ENCODE measurements at places on chromosomes 5 and 9.

DNA sequence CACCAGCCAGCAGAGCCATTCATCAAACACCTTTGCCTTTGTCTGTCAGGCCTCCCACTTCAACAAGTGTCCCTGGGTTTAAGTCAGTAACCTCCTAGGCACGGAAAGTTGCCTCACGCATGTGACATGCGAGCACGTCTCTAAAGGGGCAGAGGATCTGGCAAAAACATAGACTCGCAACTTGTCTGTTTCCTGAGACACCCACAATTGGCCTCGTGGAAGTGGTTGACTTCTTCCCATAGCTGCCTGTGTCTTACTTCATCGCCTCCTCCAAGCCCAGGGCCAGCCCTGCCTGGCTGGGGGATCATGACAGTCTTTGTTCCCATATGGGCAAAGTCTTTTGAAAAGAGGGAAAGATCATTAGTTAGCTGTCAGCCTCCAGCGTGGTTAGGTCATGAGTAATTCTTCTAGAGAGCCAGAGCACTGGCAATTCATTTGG is 35.5 kb upstream of the GLRX start:
- no peak for DNase-seq

GRCh38 chr5:169651526-169651925 is 14.5 kb downstream of the DOCK2 start:
- DNase-seq, result peak; percentile 74

GRCh38 chr9:135711391-135711790 is 9.4 kb downstream of the KCNT1 start:
- no peak for DNase-seq

DNA sequence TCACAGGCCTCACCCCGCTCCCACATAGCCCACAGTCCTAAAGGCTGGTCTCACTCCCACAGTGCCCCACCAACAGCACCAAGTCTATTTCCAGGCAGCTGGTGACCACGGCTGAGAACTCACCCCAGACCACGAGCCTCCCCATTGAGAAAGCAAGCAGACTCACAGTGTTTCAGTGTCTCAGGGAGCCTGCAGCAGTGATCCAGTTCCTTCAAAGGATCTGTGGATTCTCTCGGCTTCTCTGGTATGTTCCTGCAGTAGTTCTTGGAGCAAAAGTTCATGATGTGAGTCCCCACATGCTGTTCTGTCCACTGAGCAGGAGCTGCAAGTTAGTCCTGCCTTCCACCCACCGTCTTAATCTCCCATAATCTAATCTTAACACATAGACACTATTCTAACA is 185.3 kb upstream of the CDH6 start:
- DNase-seq, result no peak

GRCh38 chr5:137737349-137738131 is 1.7 kb upstream of the KLHL3 start:
- DNase-seq, result peak; percentile 80

DNA sequence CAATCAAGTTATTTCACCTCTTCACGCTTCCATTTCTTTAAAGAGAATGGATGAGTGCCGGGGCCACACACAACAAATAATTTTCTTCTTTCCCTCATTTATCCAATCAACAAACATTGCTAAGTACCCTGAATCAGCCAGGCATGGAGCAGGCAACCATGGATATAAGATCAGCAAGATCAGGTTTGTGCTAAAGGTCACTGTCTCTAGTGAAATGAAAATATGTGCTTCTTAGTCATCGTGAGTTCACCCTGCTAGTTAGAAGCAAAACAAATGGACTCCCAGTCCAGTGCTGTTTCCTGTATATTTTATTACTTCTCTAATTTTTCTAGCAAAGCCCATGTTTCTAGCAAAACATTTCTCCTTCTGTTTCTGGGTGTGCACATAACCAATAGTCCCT is 629.2 kb downstream of the BNC2 start:
- no peak for DNase-seq

DNA sequence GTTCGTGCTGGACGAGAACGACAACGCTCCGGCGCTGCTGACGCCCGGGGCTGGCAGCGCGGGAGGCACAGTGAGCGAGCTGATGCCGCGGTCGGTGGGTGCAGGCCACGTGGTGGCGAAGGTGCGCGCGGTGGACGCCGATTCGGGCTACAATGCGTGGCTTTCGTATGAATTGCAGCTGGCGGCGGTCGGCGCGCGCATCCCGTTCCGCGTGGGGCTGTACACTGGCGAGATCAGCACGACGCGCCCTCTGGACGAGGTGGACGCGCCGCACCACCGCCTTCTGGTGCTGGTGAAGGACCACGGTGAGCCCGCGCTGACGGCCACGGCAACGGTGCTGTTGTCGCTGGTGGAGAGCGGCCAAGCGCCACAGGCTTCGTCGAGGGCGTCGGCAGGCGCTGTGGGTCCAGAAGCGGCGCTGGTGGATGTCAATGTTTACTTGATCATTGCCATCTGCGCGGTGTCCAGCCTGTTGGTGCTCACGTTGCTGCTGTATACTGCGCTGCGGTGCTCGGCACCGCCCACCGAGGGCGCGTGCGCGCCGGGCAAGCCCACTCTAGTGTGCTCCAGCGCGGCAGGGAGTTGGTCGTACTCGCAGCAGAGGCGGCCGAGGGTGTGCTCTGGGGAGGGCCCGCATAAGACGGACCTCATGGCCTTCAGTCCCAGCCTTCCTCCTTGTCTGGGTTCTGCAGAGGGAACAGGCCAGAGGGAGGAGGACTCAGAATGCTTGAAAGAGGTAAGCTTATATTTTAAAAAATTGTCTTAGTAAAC is 2.2 kb downstream of the PCDHA13 start:
- no peak for DNase-seq

GRCh38 chr5:116632890-116633289 is 58.3 kb upstream of the SEMA6A start:
- DNase-seq, result no peak

DNA sequence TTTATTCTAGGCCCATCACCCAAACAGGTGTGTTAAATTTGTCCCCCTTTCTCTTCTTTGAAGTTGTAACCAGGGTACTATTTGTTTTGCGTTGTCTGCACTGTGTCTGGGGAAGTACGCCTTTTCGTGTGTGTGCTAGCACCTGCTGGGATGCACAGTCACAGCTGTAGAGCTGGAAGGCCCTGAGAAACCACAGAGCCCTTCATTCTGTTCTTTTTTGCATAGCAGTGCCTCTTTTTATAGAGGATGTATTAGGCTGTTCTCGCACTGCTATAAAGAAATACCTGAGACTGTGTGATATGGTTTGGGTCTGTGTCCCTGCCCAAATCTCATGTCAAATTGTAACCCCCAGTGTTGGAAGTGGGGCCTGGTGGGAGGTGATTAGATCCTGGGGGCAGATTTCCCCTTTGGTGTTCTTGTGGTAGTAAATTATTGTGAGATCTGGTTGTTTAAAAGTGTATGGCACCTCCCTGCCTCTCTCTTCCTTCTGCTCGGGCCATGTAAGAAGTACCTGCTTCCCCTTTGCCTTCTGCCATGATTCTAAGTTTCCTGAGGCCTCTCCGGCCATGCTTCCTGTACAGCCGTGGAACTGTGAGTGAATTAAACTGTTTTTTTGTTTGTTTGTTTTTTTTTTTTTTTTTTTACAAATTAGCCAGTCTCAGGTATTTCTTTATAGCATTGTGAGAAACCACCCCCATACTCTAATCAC is 14.0 kb downstream of the SEC61B start:
- DNase-seq, result no peak

- DNase-seq, result no peak
Observed at GRCh38 chr5:58317808-58318207, 142.1 kb downstream of the PLK2 start.

DNA sequence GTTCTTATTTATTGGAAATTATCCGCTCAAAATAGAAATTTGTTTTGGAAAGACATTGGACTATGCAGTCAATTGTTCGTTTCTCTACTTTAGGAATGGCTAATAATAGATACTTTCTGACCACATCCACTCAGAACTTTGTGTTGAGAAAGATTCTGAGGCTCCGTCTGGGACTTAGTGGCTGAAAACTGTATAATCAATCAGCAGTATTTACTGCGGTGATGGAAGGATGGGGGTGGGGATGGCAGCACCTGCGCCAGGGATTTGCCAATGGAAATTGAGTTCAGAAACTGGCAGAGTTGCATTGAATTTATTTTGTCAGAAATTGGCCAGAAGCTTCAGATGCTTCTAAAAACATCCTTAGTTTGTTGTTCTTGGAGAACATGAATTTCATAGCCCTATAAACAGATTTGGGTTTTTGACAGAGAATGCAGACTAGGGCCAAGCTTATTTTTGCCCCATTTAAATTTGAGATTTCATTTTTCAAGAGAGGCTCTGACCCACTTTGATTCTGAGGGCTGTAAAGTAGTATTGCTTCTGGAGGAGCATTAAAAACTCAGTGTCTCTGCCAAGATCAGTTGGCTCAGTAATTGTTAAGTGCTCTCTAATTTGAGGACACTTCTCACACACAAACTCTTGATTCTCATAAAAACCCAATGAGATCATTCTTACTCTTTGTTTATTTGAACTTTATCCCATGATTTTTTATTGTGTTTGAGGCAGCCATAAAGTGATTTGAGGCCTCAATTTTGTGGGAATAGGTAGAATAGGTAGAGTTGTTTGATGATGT is 215.1 kb downstream of the CD180 start:
- DNase-seq, result no peak

GRCh38 chr9:132136151-132136780 is 25.6 kb upstream of the NTNG2 start:
- DNase-seq, result no peak

DNA sequence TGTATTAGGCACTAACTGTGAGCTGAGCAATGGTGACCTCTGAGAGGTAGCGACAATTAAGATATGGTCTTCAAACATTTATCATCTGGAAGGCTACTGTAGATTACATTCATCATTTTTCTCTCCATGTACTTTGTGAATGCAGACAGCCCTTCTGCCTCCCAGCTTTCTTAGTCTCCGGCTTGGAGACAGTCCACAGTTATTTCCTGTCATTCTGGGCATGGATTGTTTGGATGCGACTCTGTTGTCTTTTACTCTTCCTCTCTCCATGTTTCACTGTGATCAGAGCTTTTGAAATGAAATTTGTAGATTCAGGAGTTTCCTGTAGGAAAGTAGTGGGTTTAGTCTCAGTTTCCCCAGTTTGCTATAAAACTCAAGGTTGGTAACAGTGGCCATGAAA is 20.5 kb downstream of the DMRT2 start:
- no peak for DNase-seq

GRCh38 chr9:35518225-35518821 is 28.4 kb downstream of the RUSC2 start:
- peak; percentile 37 for DNase-seq

- peak; percentile 66 for DNase-seq
Observed at GRCh38 chr9:600006-600405, 241.5 kb upstream of the DMRT1 start.

GRCh38 chr9:129880654-129881546 is 45.6 kb downstream of the USP20 start:
- peak; percentile 86 for DNase-seq

DNA sequence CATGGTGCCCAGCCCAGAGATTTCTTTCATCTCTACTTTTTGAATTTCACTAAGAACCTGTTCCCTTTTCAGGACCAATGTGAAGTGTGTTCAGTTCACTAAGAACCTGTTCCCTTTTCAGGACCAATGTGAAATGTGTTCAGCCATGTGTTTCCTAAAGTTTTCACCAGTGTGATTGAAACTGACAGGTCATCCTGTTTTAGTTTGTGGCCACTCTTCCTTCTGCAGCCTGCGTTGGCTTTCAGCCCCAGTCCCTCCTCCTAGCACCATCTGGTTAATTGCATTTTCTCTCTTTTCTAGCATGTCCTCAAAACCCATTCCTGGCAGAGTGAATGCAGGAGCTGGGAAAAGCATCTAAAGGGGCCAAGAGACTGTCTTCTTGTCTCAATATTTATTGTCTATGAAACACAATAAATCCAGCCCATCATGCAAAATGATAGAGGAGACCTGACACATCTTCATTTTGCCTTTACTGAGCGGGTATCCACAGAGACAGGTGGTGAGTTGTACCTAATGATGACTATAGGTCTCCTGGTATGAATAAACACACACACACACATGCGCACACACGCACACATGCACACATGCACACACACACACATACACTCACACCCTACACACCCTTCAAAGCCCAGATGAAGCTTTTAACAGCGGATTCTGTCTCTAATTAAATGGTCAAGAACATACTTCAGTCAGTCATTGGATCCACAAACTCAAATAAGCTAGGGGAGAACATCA is 6.1 kb upstream of the PANK3 start:
- no peak for DNase-seq

GRCh38 chr9:100030548-100030947 is 68.3 kb downstream of the ERP44 start:
- no peak for DNase-seq

GRCh38 chr9:99222416-99223270 is 561 bp downstream of the SEC61B start:
- no peak for DNase-seq

DNA sequence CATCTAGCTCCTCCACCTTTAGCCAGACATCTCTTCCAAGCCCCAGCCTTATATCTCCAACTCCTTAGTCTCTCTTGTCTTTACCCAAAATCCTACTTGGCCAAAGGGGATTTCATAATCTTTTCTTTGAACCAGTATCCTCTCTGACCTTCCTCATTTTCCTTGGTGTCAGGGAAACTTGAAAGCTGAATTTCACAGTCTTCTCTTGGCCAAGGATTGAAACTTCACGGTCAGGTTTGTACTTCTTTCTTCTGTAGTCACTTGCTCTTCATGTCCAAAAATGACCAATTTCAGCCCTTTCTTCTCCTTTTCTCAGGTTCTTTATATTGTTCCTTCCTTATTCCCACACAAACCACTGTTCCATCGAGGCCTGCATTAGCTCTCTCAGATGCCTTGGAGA is 473.7 kb upstream of the KLF4 start:
- no peak for DNase-seq

DNA sequence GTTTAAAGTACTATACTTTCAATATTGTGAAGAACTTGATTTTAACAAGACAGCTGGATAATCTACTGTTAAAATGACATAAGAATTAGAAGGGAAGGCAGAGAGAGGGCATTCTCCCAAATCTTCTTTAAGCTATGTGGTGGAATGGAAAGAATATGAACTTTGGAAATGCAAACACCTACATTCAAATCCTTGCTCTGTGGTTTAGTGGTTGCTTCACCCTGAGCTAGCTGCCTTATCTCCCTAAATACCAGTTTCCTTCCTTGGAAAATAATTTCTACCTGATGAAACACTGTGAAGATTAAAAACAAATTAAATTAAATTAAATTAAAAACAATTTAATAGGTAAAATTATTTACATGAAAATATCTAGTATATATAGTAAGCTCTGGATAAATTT is 98.5 kb downstream of the GPR21 start:
- DNase-seq, result no peak

GRCh38 chr5:150320044-150320613 is 17.4 kb upstream of the ARSI start:
- DNase-seq, result peak; percentile 86

GRCh38 chr5:26326153-26326759 is 712.1 kb downstream of the CDH9 start:
- no peak for DNase-seq
